ENCODE measurements at places on chromosomes 1 and 21.

- DNase-seq, result no peak
These were observed 35.5 kb upstream of the TTC22 start for GRCh38 chr1:54836594-54836993.

DNA sequence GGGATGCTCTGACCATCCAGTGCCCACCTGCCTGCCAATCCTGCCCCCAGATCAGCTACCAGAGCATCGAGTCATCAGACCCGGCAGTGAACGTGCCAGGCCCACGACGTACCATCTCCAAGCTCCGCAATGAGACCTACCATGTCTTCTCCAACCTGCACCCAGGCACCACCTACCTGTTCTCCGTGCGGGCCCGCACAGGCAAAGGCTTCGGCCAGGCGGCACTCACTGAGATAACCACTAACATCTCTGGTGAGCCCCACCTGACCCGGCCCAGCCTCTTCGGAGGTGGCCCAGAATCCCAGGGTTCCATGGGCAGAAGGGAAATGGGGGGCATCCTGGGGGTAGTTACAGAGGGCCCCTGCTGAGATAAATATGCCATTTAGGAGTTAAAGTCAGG lies 43.1 kb downstream of the PTPRU start:
- DNase-seq, result no peak

- DNase-seq, result no peak
These were observed 48.1 kb downstream of the KANK4 start for GRCh38 chr1:62271134-62271533.

DNA sequence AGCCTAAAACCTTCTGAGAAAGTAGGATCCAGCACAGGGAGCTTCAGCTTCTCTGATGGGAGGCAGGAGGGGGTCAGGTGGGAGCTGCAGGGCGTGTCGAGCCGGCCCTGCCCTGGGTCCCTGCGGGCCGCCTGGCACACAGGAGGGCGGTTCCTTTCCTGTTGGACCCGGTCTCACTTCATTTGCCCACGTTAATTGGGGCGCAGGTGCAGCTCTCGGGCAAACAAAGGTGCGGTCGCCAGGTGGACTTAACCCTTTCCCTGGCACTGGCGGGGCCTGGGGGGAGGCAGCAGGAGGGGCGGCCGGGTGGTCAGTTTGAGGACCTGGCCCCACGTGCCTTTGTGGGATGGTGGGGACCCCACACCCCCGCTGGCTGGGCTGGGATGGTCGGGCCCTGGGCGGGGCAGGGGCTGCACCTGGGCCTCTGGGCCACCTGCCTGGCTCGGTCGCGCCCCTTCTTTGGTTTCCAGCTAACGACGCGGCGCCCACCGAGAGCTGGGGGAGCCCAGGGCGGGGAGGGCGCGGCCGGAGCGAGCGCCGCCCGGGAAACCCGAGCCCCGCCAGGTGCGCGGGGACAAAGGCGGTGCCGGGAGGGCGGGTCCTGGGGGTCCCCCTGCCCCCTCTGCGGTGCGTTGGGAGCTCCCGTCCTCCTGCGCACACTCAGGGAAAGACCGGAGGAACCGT lies 20.8 kb upstream of the C1orf159 start:
- no peak for DNase-seq

GRCh38 chr1:24903011-24903461 lies 27.0 kb downstream of the RUNX3 start:
- no peak for DNase-seq

GRCh38 chr21:28216976-28217523 lies 775.6 kb downstream of the LTN1 start:
- no peak for DNase-seq

DNA sequence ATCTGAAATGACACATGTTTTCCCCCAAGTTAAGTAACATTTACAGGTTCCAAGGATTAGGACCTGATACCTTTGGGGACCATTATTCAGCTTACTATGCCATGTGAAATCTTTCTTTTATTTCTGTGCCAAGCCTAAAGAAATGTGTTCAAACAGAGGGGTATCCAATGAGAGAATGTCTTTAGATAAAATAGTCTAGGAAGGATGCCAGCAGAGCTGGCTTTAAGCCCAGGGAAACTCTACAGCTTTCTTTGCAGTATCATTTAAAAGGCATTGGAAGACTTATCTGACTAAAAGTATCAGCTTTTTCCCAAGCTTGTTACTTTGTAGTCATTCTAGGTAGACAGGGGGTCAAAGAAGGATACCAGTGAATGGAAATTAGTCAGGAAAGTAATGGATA lies 860.4 kb downstream of the PLA2G4A start:
- DNase-seq, result peak; percentile 78

GRCh38 chr1:93442008-93442666 lies 5.8 kb upstream of the FNBP1L start:
- DNase-seq, result no peak

GRCh38 chr1:38991638-38992411 lies 749 bp downstream of the AKIRIN1 start:
- peak; percentile 44 for DNase-seq

DNA sequence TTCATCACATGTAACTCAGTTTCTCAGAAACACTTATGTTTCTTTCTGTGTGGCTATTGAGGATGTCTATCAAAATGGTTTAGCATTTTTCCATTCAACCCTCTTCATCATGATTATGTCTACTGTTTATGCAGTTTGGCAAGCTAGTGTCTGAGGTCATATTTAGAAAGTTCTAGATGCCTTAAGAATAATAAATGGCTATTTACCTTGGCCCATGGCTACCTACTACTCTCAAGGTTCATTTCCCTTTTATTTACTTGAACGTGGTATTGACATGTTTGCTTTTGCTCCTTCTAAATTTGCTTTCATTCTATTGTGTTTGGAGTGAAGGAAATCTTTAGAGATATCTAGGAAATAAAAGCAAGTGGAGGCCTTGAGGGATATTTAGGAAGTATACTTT lies 193.7 kb upstream of the OLFM3 start:
- DNase-seq, result no peak

All from NCI-H1092 treated with DMSO at 0.1 percent for 48 hours (cell line).